ENCODE measurements at places on chromosomes 1 and 21.

GRCh38 chr21:23574932-23575331, 2032.3 kb downstream of the MRPL39 start:
- DNase-seq: no peak

DNA sequence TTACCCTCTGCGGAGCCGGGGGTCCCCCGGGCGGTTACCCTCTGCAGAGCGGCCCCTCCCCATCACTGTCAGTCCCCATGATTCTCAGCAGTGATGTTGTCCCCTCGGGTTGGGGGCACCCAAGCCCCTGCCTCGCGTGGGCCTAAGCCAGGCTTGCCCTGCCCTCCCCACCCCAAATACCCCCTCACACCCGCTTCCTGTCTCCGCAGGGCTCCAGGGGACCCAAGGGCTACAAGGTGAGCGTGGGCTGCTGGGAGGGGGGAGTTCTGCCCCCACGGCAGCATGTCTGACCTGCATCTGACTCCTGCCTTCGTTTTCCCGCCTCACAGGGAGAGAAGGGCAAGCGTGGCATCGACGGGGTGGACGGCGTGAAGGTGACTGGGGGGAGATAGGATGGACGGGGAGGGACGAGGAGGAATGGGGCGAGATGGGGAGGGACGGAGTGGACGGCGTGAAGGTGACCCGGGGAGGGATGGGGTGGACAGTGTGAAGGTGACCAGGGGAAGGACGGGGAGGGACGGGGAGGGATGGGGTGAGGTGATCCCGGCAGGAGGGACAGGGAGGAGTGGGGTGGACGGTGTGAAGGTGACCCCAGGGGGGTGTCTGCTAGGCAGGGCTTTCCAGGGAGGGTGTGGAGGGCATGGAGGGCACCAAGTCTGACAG, 8.6 kb downstream of the COL6A1 start:
- DNase-seq: no peak

DNA sequence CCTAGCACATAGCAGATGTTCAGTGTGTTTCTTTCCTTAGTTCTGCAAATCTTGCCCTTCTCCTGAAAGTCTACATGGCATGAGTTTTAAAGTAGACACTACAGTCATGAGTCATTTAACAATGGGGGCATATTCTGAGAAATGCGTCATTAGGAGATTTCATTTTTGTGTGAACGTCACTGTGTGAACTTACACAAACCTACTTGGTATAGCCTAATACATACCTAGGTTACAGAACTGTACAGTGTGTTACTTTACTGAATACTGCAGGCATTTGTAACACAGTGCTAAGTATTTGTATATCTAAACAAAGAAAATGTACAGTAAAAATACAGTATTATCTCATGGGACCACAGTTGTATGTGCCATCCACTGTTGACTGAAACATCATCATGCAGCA, 10.0 kb downstream of the TTF2 start:
- DNase-seq: no peak

DNA sequence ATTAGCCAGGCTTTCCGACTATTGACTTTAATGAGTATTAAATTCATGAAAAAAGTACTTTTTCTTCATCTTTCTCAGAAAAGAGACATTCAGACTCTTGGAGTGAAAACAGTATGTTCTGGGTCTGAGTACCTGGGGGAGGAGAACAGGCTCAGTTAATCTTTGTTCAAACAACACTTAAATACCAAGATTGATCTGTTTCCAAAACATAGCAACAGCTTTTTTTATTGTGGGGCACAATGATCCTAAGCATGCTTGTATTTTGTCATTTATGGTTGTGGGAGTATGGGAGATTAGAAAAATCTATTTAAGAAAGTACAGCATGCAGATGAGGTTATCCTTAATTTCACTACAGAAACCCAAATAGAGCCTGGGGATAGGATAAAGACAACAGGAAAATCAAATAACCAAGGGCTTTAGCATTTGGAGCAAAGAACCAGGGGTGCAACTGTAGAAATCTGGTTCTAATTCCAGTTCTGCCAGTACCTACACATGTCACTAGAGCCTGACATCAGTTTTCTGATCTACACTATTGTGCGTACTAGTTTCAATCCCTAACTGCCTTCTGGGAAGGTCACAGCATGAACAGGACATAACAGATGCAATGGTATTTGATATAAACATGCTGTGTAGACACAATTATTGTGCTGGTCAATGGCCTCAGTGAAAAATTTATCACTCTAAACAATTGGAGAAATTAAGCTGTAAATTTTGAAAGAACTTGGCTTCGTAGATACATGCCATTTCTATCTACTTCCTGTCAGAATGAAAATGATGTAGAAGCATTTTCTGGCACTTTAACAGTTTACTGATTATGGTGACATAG, 91.2 kb downstream of the KCNK1 start:
- DNase-seq: peak; percentile 62

DNA sequence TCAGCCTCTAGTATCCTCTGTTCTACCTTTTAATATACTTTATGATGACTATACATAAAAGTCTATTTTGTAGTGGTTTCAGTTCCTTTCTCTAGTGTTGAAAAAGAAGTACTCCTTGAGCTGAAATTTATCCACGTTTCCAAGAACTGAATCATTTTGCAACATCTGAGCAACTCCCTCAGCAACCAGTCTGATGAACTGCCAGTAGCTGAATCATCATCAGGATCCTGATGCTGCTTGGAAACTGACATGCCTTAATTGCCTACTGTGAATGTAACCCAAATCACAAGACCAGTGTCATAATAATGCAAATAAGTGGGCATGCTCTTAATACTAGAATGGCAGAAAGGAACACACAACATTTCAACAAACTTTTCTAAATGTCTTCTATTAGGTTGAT, 103.3 kb downstream of the CYYR1 start:
- DNase-seq: no peak

DNA sequence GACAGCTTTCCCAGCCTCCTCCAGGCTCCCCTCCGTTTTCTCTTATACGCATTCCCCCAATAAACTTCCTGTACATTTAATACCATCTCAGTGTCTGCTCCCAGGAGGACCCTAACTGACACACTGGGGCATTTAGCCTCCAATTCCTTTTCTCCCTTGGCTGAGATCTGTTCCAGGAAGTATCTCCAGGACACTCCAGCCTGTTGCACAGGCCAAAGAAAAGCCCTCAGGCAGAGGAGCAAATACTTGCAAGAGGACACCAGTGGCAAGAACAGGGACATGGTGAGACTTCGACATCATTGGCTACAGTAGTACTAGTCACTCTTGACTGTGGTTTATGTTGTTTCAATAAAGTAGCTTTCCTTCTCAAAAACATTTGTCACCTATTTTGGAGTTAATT, 4.7 kb upstream of the SYNJ1 start:
- DNase-seq: peak; percentile 5

All from DMS53 (cell line).